ENCODE measurements at places on chromosomes 3 and 15.
A peak's percentile ranks its signal among the peaks of the same experiment; 100 is the strongest.

GRCh38 chr15:52532427-52532826 lies 3.7 kb upstream of the MYO5A start:
- DNase-seq: no peak

- no peak for DNase-seq
Measured at GRCh38 chr3:9986230-9986725, 363 bp downstream of the EMC3 start.

- no peak for DNase-seq
Measured at GRCh38 chr3:12716605-12717151, 42.4 kb downstream of the TMEM40 start.

DNA sequence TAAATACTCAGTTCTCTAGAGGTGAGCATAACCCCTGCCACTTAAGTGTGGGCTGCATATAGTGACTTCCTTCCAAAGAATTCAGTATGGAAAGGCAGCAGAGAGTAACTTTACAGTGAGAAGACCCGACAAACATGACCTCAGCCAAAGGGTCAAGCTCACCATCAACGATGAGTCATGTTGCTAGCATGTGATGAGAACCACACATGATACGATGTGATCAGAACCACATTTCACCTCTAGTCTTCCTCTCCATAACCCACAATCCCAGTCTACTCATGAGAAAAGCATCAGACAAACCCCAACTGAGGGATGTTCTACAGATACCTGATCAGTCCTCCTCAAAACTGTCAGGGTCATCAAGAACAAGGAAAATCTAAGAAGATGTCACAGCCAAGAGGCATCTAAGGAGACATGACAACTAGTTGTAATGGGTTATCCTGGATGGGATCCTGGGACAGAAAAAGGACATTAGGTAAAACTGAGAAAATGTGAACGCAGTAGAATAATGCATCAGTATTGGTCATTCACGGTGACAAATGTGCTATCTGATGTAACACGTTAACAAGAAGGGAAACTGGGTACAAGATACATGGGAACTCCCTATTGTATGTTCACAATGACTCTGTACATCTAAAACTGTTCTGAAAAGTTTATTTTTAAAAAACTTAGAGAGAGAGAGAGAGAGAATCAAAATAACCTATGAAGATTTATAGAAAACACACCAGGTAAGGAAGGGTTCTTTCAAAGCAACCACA lies 28.3 kb downstream of the SEC61A1 start:
- DNase-seq: no peak

DNA sequence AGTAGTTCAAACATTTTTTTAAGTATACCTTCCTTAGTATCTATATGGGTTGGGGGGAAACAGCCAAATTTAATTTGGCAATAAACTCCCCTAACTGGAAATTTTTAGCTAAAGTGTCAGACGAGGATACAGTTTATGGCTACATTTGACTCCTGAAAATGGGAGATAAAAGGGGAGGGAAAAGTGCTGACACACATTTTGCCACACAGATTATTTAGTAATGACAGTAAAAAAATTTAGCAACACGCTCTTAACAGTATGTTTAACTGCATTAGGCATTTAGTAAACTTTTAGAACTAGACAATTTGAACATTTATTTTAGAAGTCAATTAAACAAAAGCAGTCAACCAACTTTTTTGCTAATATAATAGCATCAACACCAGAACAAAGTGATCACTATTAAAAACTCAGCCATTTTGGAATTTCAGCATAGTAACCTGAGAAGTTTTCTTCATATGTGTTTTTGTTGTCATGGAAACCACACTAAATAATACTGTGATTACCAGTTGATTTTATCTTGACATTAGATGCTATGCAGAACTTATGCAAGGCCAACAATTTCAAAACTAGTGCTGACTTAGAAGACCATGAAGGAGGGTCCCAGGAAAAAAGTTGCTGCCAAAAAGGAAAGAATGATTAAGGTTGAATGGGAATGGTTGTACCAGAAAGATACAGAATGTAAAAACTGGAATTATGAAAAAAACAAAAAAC lies 47.0 kb upstream of the TFG start:
- DNase-seq: no peak

DNA sequence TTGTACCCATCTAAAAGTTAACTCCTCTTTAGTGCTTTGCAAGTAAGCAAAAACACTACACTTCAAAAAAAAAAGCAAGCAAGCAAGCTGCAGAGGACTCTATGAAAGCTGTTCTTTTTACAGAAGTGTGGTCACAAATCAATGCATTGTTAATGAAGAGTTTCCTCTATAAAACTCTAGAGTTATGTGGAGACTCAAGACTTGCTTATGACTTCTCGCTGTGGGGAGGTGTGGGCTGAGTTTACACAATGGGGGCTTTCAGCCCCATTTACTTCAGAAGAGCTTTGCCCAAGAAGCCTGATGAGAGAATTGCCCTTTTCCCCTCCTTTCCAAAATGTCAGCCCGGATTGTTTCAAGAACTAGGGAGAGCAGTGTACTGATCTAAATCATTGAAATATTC lies 144.4 kb downstream of the IGSF11 start:
- no peak for DNase-seq

- no peak for DNase-seq
Measured at GRCh38 chr3:156723182-156723619, 48.8 kb downstream of the TIPARP start.

DNA sequence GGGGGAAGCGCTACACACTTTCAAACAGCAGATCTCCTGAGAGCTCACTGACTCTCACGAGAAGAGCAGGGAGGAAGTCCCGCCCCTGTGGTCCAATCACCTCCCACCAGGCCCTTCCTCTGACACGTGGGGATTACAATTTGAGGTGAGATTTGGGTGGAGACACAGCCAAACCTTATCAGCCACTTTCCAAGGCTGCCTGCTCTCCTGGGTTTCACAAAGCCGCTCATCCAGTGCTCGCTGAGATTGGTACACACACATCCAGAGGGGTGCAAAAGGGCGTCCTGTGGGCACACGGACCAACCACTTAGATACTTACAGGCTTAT lies 23.1 kb downstream of the XXYLT1 start:
- no peak for DNase-seq

DNA sequence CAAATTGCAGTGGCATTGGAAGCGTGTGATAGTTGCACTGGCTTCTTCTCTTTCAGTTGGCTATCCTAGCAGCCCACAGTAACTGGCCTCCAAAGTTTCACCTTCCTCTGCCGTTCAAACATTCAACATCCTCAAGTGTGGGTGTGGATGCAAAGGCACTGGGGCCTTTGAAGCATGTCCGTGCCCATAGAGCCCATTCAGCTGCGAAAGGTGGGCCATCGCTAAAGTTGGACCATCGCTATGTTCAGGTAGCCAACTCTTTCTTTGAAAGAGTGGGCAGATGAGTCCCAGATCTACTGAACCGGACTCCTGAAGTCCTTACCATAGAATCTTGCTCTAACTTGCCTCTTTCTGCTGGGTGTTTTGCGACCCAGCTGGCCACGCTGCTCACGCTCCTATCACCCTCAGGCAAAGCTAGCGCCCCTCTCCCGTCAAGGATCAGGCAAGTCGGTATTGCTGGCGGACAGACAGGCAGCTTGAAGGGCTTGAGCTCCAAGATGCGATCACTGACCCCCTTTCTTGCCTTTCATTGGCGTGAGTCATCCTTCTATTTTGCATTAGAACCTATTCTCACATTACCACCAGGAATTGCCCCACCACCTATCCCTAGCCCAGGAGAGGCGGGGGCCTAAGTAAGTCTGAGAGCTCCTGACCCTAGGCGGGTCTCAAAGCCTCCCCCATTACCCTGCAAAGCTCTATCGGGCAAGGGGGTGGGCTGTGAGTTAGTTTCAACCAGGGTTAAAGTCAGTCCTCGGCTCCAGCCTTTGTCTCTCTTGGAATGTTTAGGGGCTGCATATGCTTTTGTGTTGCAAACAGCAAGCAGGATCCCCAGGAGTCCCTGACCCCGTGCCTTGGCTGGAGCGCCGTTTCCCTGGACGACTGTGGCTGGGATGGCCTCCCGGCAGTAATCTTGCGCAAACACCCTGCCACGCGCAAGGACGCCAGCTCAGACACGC lies 28.7 kb downstream of the ZIC4 start:
- no peak for DNase-seq

- DNase-seq: no peak
Measured at GRCh38 chr3:5565026-5565425, 377.5 kb downstream of the EDEM1 start.

DNA sequence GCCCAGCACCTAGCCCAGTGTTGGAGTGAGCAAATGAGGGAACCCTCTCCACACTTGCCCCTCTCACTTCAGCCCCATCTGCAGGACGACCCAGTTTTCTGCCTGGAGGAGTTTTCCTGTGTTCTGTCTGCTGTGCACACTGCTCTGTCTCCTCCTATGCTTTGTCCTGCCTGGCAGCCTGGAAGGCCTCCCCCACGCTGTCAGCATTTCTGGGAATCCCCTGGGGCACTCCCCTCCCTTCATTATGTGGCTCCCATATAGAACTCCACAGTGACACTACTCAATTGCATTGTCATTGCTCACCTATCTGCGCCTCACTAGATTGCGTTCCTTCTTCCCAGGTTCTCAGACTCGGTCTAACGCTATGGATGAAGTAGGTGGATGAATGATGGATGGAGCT lies 13.9 kb downstream of the CLSTN2 start:
- DNase-seq: no peak

GRCh38 chr15:93941697-93942096 lies 289.7 kb upstream of the MCTP2 start:
- no peak for DNase-seq

GRCh38 chr3:141618103-141618910 lies 119.8 kb upstream of the RNF7 start:
- no peak for DNase-seq

GRCh38 chr3:43465109-43465508 lies 156.7 kb downstream of the ANO10 start:
- no peak for DNase-seq

- DNase-seq: no peak
Measured at GRCh38 chr15:66767240-66767659, 65.2 kb downstream of the SMAD6 start.

- peak; percentile 52 for DNase-seq
Measured at GRCh38 chr3:52983336-52983807, 62.5 kb downstream of the SFMBT1 start.

- no peak for DNase-seq
Measured at GRCh38 chr3:38027466-38028465, 1.7 kb downstream of the PLCD1 start.

DNA sequence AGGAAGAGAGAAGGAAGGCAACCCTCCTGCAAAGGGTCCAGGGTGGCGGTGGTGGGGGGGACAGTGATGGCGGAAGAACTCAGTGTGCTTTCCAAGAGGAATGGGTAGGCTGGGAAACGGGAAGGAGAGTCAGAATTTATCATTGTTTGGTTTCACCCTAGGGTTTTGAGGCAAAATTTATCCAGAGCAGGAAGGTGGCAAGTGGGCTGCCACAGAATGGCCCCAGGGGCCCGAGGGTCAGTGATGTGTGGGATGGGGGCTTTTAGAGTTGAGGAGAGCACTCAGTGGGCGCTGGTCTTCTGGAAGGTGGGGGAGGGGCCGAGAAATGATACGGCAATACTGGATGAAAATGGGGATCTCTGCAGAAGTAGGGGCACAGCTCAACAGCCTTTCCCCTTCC lies 581 bp downstream of the FAM131A start:
- DNase-seq: no peak

DNA sequence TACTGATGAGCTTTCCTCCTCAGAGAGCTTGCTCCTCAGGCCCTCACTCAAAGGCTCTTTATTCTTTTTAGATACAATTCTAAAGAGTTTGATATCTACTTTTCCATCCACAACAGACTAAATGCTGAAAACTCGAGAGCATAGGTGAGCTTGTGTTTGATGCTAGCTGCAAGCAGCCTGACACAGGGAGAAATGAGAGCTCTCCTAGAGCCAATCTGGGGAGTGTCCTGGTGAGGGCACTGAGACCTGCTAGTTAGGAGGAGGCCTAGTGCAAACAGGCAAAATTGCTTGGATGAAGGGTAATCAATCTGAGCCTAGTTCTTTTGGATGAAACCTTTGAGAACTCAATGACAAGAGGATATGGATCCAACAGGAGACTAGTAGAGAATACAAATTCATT lies 300.8 kb downstream of the ZBTB20 start:
- no peak for DNase-seq

GRCh38 chr15:59322056-59322759 lies 50.5 kb downstream of the MYO1E start:
- DNase-seq: no peak

DNA sequence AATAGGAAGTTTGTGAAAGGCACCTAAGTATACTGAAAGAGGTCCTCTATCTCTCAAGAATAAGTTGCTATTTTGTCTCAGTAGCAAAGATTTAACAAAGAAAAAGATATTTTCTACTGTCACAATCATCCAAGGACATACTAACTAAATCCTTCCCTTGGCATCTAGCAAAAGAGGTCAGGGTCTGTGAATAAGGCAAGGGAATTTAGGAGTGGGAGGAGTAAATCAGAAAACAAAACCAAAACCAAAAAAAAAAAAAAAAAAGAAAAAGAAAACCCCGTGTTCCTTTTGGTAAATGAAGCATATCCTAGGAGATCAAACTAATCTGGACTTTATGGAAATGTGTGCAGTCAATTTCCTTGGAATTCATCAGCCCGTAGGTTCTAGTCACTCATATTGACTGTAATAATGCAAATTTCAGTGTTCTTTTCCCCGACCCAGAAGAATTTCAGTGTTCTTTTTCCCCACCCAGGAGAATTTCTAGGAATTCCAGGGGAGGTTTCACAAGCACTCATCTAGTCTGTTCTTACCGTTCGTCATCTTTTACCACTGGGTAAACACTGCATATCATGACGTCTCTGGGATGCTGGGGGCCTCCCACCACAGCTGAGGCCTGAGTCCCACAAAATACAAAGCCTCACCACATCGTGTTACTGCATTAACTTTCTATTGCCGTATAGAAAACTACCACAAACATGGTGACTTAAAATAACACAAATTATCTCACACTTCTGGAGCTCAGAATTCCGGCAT lies 113.8 kb upstream of the CCDC54 start:
- no peak for DNase-seq

- no peak for DNase-seq
Measured at GRCh38 chr3:189941125-189941524, 179.6 kb downstream of the P3H2 start.

- no peak for DNase-seq
Measured at GRCh38 chr3:38614091-38614490, 35.4 kb downstream of the SCN5A start.

DNA sequence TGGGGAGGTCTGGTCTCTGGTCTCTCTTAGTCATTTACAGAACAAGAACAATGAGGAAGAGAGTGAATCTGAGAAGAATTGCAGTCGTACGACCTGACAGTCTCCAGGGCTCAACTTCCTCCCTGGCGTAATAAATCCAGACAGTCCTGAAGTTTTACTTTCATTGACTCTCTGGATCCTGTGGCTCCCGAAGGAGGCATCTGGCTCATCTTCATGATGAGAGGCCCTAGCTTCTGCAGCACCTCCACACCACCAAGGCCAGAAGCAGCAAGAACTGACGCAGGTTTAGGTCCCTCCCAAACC lies 11.8 kb upstream of the CYFIP1 start:
- DNase-seq: no peak

Measured in CD4-positive, alpha-beta T cell treated with Interleukin-15 for 4 hours (primary cell).